ENCODE measurements at places on chromosomes 12 and 14. TPM values are rescaled to one million over a fixed set of nuclear protein-coding genes. Genes with fewer than 3 reads are reported as not detected.
A peak's percentile ranks its signal among the peaks of the same experiment; 100 is the strongest.

Gene DDX54
- 121 TPM for total RNA-seq

Gene BHLHE41
- total RNA-seq, result not detected

Gene IL22
- 3.4 TPM for total RNA-seq

Gene PRICKLE1
- total RNA-seq, result 0.34 TPM

Gene CCDC184
- 0.75 TPM for total RNA-seq

Gene COX8C
- total RNA-seq, result not detected

Gene CHFR
- 65.6 TPM for total RNA-seq

Gene APOF
- not detected for total RNA-seq

Gene NFATC4
- total RNA-seq, result not detected

Gene BRAP
- total RNA-seq, result 22.2 TPM

GRCh38 chr14:37246427-37246829, 48.7 kb downstream of the MIPOL1 start:
- no peak for DNase-seq

DNA sequence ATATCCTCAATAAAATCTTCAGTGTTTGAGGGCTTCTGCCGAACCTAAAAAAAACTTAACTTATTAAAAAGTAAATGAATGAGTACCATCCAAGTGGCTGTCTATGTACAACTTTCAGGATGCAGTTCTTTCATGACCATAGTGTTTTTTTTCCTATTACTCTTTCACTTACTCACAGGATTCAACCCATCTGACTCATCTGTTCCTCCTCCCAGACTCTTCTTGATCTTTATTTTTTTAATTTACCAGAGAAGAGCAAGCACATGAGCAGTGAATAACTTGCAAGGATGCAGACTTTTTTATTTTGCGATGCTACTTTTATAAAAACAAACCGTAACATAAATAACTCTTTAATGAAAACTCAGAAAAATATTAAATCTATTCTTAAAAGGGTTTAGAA, 24.5 kb downstream of the RECQL start:
- DNase-seq, result no peak

- no peak for DNase-seq
Measured at GRCh38 chr12:107486140-107486892, 199.3 kb upstream of the PWP1 start.

GRCh38 chr14:58426670-58427280, 556 bp downstream of the TIMM9 start:
- peak; percentile 29 for DNase-seq

- DNase-seq, result no peak
Measured at GRCh38 chr14:72643317-72643801, 250.5 kb downstream of the DPF3 start.

DNA sequence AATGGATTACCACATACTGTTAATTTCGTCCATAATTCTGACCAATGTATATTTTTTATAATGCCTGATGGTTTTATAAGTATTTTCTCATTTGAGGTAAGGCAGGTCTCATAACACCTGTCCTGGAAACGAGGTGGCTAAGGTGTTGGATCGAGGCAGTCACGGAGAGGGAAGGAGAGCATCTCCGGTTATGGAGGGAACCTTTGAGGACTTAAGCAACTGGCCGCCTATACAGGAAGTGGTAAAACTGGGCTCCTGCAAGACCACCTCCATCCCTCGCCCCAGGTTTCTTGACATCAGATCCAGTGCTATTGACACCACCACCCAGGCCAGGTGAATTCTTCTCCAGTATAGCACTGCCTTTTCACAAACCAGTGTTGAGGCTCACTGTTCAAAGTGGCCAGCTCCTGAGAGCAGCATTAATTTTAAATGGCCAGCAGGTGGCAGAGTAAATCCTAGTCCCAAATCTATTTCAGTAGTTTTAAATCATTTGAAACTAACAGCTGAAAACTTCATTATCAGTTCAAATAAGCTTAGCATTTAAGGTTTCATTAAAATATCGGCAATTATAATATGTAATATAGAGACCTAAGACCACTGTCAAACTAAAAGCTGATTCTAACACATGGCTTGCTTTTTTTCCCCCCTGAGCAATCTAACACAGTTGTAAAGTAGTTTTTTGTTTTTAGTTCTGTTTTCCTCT, 100.8 kb downstream of the PPM1A start:
- DNase-seq, result no peak

DNA sequence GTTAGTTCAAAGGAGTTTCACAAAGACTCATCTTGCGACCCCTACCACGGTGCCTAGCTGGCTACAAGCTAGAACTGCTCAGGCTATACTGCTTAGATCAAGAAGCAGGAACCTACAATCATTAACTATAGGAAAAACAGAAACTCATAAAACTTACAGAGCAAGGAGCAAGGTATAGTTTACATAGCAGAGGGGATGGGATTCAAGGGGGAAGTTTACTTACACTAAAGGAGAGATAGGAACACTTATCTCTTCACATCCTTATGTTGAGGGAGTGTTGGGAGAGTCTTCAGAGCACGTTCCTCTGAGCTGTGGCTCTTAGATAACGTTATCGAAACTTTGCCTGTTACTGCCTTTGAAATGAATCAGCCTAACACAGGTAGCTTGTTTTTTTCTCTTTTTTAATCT, 58.1 kb downstream of the FSCB start:
- no peak for DNase-seq
